MCF 10A (cell line): ENCODE measurements at places on chromosomes 11 and 22.

DNA sequence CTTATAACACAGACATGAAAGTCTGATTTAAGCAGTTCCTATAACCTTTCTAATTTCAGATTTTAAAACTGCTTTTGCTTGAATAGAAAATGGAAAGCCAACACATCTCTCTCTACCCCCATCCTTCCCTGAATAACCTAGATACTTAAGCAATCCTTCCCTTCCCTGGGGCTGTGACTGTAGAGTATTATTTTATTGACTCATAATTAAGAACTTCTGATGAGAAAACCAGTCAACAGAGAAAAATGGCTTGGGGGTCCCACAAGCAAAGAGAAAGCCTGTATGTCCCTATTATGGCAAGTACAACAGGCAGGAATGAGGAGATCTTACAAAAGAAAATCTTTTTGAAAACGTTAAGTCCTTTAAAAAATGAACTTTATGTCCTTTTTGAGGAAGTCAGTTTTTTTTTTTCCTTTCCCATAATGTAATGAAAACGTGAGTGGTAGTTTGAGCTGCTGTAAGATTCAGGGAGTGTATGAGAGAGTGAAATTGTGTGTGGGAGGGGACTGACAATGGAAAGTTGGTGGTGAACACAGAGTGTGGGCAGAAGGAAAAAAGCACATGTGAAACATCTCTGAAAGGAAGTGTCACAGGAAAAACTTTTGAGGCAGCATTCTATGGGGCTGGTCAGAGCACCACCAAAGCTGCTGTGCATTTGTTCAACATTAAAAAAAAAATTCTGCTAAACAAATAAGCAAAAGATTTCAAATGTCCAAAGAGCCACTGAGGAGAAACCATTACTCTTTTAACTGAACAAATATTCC is 154.6 kb downstream of the MAML2 start:
- DNase-seq: peak; percentile 87

- DNase-seq: no peak
Observed at GRCh38 chr22:20545681-20546521, 38.5 kb downstream of the MED15 start.

GRCh38 chr22:42461511-42461910 is 29.3 kb upstream of the NFAM1 start:
- DNase-seq: no peak

DNA sequence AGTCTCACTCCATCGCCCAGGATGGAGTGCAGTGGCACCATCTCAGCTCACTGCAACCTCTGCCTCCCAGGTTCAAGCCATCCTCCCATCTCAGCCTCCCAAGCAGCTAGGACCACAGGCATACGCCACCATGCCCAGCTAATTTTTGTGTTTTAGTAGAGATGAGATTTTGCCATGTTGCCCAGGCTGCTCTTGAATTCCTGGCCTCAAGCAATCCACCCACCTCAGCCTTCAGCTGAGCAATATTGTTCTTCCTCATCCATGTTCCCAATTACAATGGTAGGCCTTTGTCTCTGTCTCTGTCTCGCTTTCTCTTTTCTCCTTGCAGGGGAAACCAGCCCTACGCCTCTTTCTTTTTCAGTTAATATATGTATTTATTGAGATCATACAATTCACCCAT is 10.3 kb downstream of the HSPA8 start:
- DNase-seq: no peak

- DNase-seq: no peak
Observed at GRCh38 chr11:124754309-124754708, 2.3 kb upstream of the VSIG2 start.

DNA sequence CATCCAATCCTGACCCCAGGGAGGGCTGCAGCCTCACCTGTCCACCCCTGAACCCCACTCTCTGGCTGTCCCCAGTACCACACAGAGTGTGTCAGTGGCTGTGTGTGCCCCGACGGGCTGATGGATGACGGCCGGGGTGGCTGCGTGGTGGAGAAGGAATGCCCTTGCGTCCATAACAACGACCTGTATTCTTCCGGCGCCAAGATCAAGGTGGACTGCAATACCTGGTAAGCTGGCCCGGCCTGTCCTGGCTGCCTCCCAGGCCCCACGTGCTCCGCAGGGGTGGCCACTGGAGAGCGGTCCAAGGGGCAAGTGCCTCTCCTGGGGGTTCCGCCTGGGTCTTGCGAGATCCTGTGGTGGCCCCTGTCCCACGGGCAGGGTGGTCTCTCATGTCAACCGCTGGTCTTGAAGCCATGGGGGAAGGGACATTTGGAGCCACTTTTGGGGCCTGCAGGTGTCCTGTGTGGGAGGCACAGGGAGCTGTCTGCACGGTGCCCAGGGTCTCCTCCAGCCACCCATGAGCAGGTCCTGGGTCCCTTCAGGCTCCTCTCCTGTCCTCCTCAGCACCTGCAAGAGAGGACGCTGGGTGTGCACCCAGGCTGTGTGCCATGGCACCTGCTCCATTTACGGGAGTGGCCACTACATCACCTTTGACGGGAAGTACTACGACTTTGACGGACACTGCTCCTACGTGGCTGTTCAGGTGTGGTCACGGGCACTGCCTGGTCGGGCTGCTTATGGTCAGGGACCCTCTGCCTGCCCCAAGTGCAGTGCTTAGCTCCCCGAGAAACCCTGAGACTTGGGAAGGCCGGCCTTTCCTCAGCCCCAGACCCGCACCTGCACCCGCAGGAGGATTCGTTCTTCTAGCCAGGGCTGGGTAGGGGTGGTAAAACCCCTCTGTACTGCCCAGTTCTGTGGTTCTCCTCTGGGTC is 11.8 kb downstream of the MUC2 start:
- no peak for DNase-seq

DNA sequence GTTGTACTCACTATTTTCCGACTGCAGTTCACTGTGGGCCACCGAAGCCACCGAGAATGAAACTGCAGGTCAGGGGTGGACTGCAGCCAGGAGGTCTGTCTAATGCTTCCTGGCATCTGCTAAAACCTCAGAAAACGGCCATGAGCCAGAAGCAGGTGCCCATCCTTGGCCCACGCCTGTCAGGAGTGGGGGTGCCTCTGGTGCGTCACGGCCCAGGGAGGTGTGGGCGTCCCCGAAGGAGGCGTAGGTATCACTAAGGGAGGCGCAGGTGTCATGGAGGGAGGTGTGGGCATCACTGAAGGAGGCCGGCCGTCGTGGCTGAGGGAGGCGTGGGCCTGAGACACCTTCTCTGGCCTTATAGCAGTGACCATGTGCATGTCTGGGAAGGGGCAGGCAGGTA is 456.2 kb downstream of the TBC1D22A start:
- no peak for DNase-seq

DNA sequence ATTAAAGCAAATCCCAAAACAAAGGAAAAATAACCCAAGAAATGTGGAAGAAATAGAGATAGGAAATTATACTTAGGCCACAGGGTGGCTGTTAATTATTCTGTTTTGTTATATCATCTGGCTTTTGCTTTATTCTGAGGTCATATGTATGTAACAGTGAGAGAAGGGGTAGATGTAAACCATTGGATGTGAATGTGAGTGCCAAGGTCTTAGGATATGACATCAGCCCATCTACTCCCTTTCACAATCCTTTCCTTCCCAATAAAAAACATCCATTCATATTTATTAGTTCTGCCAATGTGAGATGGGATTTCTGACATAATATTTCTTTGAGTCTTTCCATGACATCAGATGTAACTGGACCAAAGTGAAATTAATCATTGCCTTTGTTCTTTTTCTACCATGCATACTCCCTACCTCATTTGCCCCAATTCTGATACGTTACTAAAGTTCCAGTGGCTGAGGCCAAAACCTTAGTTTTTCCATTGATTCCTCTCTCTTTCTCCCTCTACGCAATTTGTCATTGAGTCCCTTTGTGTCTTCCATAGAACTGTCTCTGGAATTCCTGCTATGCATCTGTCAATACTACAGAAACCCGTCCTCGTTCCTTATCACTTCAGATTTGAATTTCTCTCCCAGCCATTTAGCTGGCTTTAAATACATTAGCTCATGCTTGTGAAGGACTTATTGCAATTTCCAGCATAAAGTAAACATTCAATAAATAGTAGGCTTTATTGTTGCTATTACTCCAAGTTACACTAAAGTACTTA is 170.3 kb downstream of the ARHGAP42 start:
- no peak for DNase-seq
